GOT3 (cell line): ENCODE measurements at places on chromosomes 11 and 22.

DNA sequence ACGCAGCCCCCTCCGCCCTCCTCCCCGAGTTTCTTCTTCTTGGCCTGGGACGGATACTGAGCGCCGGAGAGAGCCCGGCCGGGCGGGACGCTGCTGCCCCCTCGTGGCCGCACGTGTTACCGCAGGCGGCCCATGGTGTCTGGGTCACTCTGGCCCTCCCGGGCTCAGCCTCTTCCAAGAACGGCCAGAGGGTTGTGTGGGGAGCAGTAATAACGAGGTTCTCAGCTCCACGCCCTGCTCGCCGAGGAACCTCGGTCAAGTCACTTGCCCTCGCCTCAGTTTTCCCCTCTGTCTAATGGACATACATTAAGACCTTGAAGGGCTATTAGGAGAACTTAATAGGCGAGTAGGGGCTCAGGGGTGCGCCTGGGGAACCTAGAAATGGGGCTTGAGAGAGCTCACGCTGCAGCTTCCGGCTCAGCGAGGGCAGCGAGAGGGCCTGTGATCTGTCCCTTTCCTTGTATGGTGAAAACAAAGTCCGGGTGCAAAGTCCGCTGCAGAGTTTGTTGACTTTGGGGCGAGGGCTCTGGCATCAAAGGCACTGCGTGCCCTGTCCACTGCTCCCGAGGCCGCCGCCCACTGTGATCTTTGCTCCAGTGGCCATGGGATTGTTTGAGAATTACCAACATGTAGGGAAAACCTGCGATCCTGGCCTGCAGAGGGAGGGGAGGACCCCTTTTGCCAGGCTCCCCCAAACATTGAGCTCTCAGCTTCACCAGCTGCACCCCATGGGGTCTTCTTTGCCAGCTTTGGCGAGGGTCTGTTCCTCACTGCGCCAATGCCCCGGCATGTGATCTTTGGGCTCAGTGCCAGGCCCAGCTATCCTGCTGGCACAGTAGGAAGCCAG is 14.4 kb upstream of the LRP5 start:
- no peak for DNase-seq

- no peak for DNase-seq
Measured at GRCh38 chr11:114250993-114251814, 45.0 kb upstream of the NNMT start.

- DNase-seq, result no peak
Measured at GRCh38 chr11:6472934-6473333, 807 bp downstream of the TRIM3 start.

DNA sequence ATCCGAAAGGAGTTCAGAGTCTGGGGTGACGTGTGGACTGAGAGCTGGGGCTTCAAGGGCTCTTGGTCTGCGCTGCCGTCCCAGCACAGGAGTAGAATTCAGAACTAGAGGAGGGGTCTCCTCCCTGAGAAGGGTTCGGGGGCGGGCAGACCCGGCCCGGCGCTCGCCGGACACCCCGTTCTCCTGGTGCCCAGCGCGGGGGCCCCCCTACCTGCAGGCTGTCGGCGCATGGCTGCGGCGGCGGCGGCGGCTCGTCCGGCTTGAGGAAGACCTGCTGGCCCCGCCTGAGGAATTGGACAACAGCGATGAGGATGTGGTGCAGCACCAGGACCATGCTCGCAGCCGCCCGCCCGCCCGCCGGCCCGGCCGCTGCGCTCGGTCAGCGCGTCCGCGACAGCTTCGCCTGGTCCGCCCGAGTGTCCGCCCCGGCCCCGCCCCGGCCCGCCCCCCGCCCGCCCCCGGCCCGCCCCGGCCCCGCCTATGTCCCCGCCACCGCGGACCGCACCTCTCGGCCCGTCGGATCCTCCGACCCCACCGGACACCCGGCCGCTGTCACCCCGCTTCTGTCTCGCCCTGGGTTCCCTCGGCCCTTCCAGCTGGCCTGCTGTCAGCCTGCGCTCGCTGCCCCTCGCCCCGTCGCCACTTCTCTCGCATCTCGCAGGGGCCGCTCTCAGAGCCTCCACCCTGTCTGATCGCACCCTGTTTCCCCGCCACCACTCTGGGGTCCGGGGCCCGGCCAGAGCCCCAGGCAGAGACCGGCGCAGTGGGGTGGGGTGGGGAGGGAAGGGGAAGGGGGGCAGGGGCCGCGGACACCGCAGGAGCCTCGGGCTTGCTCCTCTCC is 32.0 kb downstream of the PDE2A start:
- no peak for DNase-seq

GRCh38 chr11:24181395-24182047 is 315.3 kb upstream of the LUZP2 start:
- DNase-seq, result no peak

DNA sequence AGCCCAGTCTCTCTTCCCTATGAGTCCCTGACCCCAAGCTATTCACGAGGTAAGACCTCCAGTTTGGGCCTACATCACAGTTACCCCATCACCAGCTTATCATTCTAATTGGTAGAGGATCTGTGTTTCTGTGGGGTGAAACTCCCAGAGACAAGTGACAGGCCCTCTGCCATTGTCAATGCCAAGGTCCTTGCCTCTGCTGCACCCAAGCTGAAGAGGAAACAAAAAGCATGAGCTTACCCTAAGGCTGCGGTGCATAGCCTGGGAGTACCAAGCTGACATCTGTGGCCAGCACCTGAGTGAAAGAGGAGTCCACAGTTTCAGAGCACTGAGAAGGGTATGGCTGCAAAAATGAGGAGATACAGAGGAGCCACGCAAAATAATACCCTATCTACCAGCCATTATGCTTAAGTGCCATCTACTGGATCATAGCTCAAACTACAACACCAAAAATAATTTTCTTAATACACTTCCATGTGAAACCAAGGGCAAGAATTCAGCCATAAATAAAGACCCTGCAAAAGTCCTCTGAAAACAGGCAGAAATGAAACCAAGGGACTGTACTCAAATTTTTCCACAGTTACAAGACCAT is 62.3 kb upstream of the ANO5 start:
- DNase-seq, result no peak

DNA sequence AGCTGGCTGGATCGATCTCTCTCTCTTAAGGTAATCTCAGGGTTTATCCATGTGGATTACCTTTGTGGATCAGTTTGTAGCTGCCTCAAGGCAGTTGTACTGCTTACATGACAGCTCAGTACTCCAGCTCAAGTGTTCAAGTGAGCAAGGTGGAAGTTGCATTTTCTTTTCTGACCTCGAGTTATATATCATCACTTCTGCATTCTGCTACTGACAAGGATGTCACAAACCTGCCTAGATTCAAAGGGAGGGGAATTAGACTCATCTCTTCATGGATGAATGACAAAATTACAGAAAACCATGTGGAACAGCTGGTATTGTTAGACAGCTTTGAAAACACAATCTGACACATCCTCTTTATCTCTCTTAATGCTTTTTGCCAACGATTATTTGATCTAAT is 6.1 kb upstream of the TCN2 start:
- DNase-seq, result no peak

DNA sequence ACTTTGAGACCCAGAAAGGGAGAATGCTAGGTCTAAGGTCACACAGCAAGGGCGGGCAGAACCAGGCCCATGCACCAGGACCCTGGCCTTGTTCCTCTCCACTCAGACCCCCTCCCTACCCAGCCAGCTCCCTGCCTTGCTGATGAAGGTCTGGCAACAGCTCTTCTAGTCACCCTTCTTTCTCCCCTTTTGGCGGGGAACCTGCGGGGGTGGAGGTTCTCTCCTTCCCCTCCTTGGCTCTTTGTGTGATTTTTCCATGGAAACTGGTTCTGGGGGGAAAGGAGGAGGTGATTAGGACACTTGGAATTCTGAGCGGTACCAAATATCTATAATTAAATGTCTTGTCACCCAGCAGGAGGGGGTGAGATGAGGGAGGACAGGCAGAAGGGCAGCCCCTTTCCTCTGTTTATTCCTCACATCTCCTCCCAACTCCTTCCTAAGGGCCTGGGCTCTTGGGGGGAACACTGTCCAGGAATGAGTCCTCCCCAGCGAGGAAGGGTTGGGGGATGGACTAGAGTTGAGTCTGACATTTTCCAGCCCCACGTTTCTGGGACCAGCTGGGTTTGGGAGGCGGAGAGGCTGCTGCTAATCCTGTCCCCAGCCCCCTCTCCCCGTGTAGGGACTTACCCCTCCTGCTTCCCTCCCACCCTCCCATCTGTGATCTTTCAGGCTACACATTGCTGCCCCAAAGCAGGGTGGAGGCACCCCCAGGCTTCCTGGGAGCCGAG is 7.4 kb downstream of the ARHGEF17 start:
- DNase-seq, result no peak

- DNase-seq, result no peak
Measured at GRCh38 chr22:36491155-36491554, 9.7 kb upstream of the TXN2 start.

GRCh38 chr11:416051-416756 is 1.4 kb upstream of the SIGIRR start:
- DNase-seq, result no peak

- DNase-seq, result no peak
Measured at GRCh38 chr11:18173225-18173866, 709 bp downstream of the MRGPRX4 start.

DNA sequence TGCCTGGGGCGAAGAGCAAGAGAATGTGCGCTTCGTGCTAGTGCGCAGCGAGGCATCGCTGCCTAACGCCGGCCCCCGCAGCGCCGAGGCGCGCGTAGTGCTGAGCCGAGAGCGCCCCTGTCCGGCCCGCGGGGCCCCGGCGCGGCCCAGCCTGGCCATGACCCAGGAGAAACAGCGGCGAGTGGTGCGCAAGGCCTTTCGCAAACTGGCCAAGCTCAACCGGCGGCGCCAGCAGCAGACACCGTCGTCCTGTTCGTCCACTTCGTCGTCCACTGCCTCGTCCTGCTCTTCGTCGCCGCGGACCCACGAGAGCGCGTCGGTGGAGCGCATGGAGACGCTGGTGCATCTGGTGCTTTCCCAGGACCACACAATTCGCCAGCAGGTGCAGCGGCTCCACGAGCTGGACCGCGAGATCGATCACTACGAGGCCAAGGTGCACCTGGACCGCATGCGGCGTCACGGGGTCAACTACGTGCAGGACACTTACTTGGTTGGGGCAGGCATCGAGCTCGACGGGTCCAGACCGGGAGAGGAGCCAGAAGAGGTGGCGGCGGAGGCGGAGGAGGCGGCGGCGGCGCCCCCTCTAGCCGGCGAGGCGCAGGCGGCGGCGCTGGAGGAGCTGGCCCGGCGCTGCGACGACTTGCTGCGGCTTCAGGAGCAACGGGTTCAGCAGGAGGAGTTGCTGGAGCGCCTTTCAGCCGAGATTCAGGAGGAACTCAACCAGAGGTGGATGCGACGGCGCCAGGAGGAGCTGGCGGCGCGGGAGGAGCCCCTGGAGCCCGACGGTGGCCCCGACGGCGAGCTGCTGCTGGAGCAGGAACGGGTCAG is 1.0 kb downstream of the RASSF10 start:
- no peak for DNase-seq

DNA sequence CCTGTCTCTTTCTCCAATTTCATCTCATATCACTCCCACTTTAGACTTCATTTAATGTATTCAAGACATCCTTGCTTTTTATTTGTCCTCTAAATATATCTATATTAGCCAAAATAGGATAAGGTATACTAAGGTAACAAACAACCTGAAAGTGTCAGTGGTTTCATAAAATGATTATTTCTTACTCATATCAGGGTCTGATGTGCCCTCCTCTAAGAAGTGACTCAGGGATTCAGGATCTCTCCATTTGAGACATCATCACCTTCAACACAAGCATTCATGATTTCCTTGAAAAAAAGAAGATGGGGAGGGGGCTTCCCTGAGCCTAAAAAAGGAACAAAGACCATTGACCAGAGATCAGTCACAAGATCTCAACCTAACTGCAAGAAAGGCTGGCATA is 131.4 kb upstream of the POU2AF2 start:
- no peak for DNase-seq

DNA sequence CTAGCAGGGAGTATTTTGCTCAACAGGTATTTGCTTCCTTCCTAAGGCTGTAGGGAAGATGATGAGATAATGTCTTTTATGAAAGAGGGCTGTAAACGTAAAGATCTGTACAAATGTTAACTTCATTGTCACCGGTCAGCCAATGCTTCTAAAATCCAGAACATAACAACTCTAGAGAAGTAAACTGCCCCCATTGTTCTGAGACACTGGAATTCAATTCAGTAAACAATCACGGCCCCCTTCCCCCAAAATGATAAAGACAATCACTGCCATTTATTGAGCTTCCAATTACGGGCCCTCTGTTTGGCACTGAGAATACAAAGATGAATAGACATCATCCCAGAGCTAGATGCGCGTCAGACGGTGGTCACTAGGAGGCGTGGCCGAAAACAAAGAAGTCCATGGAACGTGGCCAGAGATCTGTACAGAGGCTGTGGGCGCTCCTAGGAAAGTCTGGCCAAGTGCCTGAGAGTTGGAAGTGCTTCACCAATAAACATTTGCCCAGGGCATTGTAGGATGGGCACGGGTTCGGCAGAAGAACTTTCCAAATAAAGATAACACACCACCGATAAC is 576 bp downstream of the TMEM258 start:
- peak; percentile 21 for DNase-seq
